Stimulated activated CD4-positive, alpha-beta T cell treated with anti-CD3 and anti-CD28 coated beads, Interleukin-12 subunit alpha, Interleukin-12 subunit beta, amount 100 ng/mL, for 48 hours (primary cell): ENCODE measurements at places on chromosomes 12 and 14.

GRCh38 chr12:176321-177181 lies 37.4 kb downstream of the SLC6A12 start:
- DNase-seq, result no peak

GRCh38 chr14:66918527-66918926 lies 270.7 kb upstream of the GARIN2 start:
- DNase-seq, result no peak

DNA sequence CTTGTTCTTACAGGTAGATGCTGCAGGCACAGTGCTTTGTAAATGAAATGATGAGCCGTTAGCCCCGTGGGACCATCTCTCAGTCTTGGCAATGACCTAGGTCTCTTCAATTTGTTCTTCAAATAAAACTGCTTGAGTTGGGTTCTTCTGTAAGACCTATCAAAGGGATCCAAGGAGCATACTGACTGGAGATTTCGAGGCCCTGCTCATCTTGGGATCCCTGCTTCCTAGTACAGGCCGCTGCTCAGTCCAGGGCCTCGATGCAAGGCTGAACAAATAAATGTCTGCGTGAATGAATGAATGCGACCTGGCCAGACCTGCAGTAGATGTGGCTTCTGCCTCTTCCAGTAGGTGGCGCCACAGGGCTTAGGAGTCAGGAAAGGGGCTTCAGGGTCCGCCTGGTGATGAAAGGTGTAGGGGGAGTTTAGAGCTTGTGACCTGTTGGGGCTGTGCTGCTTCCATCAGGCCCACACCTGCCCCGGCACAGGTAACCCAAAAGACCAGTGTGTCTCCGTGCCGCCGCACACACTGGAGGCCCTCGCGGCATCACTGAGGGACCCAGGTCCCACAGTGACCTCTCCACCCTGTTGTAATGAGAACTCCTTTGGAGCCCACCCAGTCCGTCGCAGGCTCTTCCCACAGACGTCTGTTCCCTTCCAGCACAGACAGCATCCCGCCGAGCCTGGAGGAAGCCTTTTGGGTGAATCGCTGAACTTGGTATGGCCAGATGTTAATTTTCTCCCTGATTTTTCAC lies 4.4 kb downstream of the CACNA1C start:
- DNase-seq, result peak; percentile 13

DNA sequence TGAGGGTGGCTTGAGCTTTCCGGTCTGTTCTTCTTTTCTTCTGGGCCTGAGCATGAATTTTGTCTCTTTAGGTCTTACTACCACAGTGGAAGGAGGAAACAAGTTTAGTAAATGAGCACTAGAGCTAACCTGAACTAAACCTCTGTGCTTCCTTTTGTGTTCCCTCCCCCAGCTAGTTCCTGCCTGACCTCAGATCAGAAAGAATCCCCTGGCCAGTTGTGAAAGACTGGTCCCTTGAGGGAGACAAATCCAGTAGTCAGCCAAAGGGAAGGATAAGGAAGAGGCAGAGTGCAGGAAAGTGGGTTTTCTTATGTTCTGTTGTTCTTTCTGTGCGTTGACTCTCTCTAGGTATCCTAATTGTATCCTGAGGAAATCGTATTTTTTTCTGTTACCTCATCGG lies 17.5 kb downstream of the ZNF664 start:
- no peak for DNase-seq

DNA sequence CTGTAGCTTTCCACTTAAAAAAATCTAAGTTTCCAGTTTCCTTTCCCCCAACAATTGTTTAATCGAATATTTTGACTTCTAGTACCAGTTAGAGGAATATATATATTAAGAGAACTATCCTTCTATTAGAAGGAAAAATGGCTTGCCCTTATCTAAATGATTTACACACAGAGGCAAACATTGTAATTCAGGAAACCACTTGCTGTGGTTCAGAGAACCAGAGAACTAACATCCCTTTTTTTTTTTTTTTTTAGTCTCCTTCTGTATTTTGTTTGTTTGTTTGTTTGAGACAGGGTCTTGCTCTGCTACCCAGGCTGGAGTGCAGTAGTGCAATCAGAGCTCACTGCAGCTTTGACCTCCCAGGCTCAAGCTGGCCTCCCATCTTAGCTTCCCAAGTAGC lies 746.6 kb downstream of the VRK1 start:
- no peak for DNase-seq

- DNase-seq, result no peak
These were observed 43.0 kb downstream of the CCNK start for GRCh38 chr14:99524091-99524661.

DNA sequence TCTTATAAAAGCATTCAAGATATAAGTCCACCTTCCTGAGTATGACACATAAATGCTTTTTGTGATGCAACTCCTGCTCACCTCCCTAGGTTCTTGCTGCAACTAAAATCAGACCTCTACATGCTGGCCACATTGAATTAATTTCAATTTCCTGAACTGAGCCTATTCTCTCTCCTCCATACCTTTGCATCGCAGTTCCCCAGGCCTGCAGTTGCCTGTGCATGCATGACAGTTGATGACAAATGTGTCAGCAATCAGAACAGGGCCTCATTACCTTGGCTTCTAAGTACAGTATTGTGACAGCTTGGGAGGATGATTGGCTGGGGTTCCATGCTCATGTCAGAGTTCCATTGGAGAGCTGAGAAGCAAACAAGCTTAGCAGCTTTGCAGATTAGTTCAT lies 3.9 kb upstream of the TM7SF3 start:
- DNase-seq, result no peak

- DNase-seq, result no peak
These were observed 40.5 kb downstream of the BTG1 start for GRCh38 chr12:92105110-92105509.

- DNase-seq, result no peak
These were observed 12.2 kb downstream of the GTF2H3 start for GRCh38 chr12:123645878-123646277.

DNA sequence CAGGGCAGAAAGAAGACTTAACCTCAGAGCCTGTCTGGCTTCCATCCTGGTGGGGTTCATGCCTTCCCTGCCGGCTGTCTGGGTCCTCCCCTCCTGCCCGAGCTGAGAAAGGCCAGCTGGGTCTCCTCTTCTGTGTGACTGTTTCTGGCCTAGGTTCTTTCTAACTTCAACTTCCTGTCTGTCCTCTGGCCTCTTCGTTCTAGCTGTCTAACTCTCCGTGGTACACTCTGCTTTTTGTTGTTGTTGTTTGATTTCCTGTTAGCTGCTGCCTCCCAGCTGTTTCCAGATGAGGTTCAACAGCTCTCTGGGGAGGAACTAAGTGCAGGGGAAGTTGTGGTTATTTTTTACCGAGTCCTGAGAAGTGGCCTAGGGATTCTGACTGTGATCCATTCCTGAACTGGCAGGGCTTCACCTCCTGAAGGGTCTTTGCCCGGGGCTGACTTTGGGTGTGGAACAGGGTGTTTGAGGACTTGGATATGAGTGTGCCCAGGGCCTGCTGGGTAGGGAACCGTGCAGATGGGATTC lies 3.2 kb downstream of the MLXIP start:
- DNase-seq, result no peak

DNA sequence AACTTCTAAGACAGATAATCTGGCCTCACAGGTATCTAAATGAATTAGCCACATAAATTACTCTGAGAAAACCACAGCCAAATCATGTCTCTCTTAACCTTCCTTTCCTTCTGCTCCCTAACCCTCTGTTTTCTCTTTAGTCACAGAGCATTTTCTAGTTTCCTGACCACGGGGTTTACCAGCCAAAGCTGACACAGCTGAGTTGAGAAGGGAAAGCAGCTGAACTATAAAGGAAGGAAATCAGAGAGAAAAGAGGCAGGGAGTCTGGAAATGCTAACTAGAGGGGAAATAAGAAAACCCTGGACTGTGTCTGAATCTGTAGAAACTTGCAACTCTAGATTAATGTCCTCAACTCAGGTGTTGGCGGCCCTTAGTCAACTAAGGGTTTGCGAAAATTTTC lies 24.4 kb downstream of the ANKS1B start:
- DNase-seq, result no peak

GRCh38 chr12:94684416-94685142 lies 34.2 kb upstream of the TMCC3 start:
- DNase-seq, result no peak

DNA sequence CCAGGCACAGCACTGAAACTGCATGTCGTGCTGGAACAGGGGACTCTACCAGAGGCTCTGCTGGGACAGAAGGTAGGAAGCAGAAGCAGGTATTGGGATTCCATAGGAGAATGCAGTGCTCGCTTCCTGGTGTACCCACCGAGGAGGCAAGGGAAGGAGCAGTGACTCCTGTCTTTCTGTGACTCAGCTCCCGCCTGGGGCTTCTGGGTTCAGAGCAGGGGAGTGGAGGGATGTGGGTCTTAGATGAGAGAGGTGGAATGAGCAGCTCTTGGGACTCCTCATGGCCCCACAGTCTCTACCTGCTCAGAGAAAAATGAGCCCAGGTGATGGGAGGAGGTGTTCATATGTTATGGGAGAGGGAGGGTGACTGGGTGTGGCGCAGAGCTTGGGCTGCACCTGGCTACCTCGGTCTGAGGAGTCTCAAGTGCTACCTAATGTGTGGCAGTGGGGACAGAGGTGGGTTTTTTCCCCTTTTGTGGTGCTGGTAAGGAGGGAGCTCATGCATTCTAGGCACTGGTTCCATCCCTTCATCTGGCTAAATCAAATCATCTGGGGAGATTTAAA lies 26.3 kb downstream of the WNT5B start:
- DNase-seq, result no peak

- no peak for DNase-seq
These were observed 59.2 kb downstream of the TRIM9 start for GRCh38 chr14:51035611-51036192.

DNA sequence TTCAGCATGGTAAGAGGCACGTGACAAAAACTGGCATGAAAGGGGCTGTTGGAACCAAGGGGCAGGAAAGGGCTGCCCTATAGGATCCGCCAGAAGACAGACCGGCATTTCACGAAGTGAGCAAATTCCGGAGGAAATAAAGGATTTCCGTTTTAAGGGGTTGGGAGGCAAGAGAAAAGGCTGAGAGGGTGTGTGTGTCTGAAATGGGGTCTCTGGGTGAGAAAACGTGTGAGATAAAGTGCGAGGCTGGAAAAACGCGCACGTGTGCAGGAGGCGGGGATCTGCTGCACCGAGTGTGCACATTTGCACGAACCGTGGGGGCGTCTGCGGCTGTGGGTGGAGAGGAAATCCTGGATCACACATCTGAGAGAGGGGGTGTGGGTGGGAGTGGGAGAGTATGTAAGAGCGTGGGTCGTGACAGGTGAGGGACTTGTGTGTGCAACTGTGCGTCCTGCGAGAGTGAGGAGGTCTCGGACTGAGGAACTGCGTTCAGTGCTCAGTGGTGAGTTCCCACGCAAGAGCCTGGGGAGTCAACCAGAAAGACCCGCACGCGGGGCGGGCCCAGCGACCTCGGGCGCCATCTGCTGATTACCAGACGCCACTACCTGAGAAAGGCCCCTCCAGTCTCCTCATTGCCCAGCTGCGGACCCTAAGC lies 37.0 kb upstream of the P2RX7 start:
- peak; percentile 68 for DNase-seq

DNA sequence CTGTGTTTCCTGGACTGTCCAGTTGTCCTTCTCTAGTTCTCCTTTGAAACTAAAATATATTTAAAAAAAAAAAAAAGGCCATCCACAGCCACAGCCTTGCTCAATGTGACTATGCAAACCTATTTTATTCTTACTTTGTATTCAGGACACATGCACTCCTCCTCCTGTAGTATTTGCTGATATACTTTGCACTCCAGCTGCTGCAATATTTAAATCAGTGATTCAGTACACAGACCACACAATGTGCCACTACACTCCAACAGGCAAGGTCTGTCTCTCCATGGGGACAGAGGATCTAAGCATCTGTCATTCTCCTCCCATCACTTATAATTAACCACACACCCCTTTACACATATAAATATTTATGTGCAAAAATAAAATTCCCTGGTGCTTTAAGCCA lies 40.2 kb upstream of the CCDC196 start:
- no peak for DNase-seq
